ENCODE measurements at places on chromosomes 4 and X. TPM values are rescaled to one million over a fixed set of nuclear protein-coding genes. Genes with fewer than 3 reads are reported as not detected.

DNA sequence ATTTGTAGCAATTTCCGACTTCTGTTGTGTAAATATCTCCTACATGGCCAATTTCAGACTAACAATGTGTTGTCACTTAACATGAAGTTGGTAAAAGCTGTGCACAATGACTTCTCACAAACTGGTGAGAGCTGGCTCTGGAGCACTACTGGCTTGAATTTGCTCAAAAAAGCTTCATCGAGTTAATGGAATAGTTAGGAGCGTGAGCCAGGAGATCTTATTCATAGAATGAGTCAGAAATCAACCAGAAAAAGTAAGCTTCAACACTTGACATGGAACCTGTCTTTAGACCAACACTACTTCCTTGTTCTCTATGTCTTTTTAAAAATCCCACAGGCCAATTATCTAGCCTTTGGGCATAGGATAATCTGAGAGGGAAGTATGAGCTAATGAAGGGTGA is 7.9 kb upstream of the CHRDL1 start:
- DNase-seq = no peak
- H3K4me3 ChIP-seq = no peak overlapping the region

- DNase-seq = no peak
- peaks cover 2% of the 10 kb centered on the region for H3K27me3 ChIP-seq
- no peaks in the 10 kb centered on the region for H3K36me3 ChIP-seq
- H3K4me1 ChIP-seq = no peaks in the 10 kb centered on the region
- no peak overlapping the region for H3K27ac ChIP-seq
These were observed 64.8 kb downstream of the NDST3 start for GRCh38 chr4:118099106-118099505.

DNA sequence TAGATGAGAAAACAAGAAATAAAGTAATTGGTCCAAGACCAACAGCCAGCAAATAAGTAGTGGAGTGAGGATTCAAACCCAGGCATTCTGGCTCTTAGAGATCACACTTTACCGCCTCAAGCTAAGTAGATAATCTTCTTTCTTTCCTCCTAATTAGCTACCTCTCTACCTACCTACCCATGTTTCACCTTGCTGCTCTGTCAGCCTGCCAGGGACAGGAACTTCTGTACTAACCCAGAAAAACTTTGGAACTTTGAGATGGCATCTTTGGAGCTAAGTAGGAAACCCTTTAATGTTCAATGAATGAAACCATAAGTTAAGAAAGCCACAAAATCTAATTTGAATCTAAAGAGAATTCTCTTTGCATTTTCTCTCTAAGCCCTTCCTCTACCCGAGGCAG is 145.2 kb downstream of the CHRNA9 start:
- no peak overlapping the region for H3K27ac ChIP-seq
- H3K4me1 ChIP-seq = peaks cover 12% of the 10 kb centered on the region
- peaks cover 8% of the 10 kb centered on the region for H3K27me3 ChIP-seq
- DNase-seq = no peak

DNA sequence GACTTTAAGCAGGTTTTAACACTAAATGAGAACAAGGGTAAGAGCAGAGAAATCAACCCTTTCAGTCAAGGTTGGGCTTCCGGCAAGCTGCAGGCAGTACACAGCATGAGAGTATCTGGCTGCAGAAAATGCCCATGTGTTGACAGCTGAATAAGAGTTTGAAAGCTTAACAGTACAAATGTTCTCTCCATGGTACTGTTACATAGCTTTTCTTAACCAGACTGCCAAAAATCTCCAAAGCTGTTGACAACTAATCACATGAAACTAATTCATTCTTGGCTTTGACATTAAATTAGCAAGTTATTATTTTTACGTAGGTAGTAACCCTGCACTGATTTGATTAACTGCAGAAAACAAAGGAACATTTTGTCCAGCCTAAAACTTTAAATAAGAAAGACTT is 153.5 kb downstream of the SLC10A7 start:
- H3K27me3 ChIP-seq = no peaks in the 10 kb centered on the region
- H3K4me3 ChIP-seq = no peak overlapping the region
- peaks cover 5% of the 10 kb centered on the region for H3K4me1 ChIP-seq
- H3K27ac ChIP-seq = no peak overlapping the region

- H3K27ac ChIP-seq = no peak overlapping the region
- H3K36me3 ChIP-seq = no peaks in the 10 kb centered on the region
- peaks cover 26% of the 10 kb centered on the region for H3K4me1 ChIP-seq
- H3K27me3 ChIP-seq = peaks cover 49% of the 10 kb centered on the region
- no peak overlapping the region for H3K4me3 ChIP-seq
These were observed 106.2 kb downstream of the MAML3 start for GRCh38 chr4:140047786-140048185.

DNA sequence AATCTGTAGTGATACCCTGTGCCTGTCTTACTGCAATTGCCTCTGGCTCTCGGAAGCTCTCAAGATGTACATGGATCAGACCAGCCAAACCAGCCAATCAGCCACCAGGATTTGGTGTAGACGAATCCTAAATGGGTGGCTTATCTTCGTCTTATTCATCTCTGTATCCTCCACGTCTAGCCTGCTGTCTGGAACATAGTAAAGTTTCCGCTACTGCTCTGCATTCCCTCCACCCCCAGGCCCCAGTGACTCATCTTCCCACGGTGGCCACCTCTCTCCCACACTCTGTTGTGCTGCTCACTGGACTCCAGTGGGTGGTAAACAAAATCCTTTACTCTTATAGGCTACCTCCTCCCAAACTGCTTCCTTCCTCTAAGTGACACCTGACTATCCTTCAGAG is 37.8 kb downstream of the SEPTIN6 start:
- H3K36me3 ChIP-seq = peaks cover 46% of the 10 kb centered on the region
- peak overlapping the region; percentile 94 for H3K27ac ChIP-seq
- H3K4me3 ChIP-seq = peak overlapping the region; percentile 66
- DNase-seq = peak; percentile 80

DNA sequence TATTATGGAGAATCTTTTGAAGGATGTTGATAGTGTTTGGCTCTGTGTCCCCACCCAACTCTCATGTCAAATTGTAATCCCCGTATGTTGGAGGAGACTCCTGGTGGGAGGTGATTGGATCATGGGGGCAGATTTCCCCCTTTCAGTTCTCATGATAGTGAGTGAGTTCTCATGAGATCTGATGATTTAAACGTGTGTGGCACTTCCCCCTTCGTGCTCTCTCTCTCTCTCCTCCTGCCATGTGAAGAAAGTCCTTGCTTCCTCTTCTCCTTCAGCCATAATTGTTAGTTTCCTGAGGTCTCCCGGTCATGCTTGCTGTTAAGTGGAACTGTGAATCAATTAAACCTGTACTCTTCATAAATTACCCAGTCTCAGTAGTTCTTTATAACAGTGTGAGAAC is 166.1 kb upstream of the NUDT6 start:
- peaks cover 31% of the 10 kb centered on the region for H3K36me3 ChIP-seq
- DNase-seq = no peak
- H3K27ac ChIP-seq = no peak overlapping the region
- no peaks in the 10 kb centered on the region for H3K4me1 ChIP-seq
- no peaks in the 10 kb centered on the region for H3K27me3 ChIP-seq

GRCh38 chrX:136146614-136147314 is 569 bp upstream of the FHL1 start:
- peaks cover 5% of the 10 kb centered on the region for H3K27me3 ChIP-seq
- H3K36me3 ChIP-seq = no peaks in the 10 kb centered on the region
- peaks cover 15% of the 10 kb centered on the region for H3K4me1 ChIP-seq
- peak; percentile 62 for DNase-seq
- peak overlapping the region; percentile 70 for H3K27ac ChIP-seq

GRCh38 chr4:42453612-42454011 is 56.3 kb downstream of the SHISA3 start:
- H3K4me1 ChIP-seq = no peaks in the 10 kb centered on the region
- H3K36me3 ChIP-seq = peaks cover 17% of the 10 kb centered on the region
- no peak overlapping the region for H3K27ac ChIP-seq
- H3K27me3 ChIP-seq = no peaks in the 10 kb centered on the region
- no peak for DNase-seq

DNA sequence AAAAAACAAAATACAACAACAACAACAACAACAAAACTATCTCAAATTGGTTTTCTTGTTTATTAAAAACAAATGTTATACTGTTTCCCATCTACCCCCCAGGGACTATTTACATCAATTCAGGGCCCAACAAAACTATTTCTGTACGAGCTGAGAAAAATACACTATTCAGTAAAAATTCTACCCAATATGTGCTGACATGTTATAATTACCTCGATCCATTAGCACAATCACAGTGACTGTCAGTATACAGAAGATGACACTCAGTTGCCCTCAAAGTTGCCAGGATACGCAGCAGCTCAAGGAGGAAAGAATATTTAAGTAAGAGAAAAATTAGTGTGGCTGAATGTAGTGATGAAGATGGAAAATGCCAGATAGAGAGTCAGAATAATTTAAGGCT is 150.1 kb downstream of the COX18 start:
- H3K36me3 ChIP-seq = no peaks in the 10 kb centered on the region
- no peaks in the 10 kb centered on the region for H3K27me3 ChIP-seq
- no peak for DNase-seq
- H3K4me1 ChIP-seq = no peaks in the 10 kb centered on the region

The DLG3 gene
- total RNA-seq = 41.1 TPM

The DGKK gene
- not detected for total RNA-seq

The DNAAF6 gene
- not detected for total RNA-seq

The BTK gene
- not detected for total RNA-seq

The PRR32 gene
- not detected for total RNA-seq

The RTL5 gene
- total RNA-seq = 0.21 TPM
